Right lobe of liver (tissue), 6 donors: ENCODE measurements at places on chromosomes 4 and X.

- DNase-seq = no peak
Observed at GRCh38 chr4:1855333-1856070, 454 bp downstream of the LETM1 start.

DNA sequence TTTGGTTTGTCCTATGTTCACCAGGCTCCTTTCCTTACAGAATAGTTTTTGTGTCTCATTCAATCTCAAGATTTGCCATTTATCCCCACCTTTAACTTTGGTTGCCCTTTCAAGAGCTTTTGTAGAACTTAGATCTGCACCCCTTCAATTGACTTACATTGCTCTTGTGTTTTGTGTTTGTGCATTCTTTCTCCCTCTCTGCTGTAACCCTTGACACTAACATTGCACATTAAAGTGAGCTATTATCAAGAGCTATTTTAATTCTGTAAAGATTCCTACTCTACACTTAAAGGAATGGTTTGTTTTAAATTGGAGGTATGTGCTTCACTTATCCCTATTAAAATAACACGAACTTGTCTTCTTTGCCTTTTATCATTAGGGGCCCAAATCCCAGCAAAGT, 65.3 kb downstream of the CDS1 start:
- DNase-seq = no peak

- no peak for DNase-seq
Observed at GRCh38 chr4:153189016-153189801, 15.0 kb upstream of the TRIM2 start.

DNA sequence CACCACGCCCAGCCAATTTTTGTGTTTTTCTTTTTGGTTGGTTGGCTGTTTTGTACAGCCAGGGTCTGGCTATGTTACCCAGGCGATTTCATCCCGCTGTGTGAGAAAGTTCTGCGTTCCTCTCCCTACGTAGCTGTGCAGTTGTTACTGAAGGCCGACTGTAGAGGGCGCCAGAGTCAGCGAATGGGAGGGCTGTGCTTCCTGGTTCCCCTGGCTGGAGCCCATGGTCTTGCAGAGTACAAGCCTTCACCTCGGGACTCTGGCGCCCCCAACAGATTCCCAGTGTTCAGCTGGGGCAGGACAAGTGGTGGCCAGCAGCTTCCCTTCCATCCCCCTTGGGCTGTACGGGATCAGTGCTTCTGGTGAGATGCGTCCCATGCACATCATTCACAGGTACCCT, 5.6 kb upstream of the CT45A1 start:
- no peak for DNase-seq

DNA sequence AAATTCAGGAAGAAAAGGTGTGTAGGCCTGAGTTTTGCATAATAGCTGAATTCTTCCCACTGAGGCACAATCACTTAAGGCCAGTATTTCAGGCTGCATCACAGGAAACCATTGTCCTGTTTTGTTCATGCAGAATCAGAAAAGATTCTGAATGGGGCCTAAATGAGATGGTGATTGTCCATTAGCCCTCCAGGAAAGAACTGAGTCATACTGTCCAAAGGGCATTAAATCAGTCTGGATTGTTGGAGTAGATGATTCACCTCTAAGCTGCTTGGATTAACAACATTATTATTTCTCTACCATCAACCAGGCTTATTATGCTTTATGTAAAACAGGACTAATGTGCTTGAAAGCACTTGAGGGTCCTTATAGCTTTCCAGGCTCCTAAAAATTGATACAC, 36.2 kb downstream of the CT47B1 start:
- DNase-seq = no peak

GRCh38 chr4:8514391-8514790, 65.8 kb upstream of the GPR78 start:
- DNase-seq = no peak

- DNase-seq = no peak
Observed at GRCh38 chr4:79250887-79251286, 75.0 kb downstream of the NAA11 start.

DNA sequence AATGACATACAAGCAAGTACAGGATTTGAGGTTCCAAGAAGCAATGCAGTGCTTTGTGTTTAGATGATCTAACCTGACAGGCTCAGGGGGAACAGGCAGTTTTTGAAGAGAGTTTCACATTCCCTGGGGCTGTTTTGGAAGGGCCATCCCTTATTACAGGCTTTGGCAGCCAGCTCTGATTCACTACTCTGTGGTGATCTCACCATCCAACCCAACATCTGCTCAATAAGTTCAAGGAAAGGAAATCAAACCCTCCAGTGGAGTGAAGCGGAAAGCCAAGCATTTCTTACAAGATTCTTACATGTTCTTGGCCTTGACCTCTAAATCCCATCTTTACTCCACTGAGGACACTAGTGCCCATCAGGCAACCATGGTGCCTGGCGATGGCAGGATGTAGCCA, 7.5 kb downstream of the IDS start:
- DNase-seq = no peak

GRCh38 chrX:74461384-74461783, 40.1 kb downstream of the SLC16A2 start:
- no peak for DNase-seq

- DNase-seq = no peak
Observed at GRCh38 chrX:12497832-12498591, 293.2 kb upstream of the PRPS2 start.

DNA sequence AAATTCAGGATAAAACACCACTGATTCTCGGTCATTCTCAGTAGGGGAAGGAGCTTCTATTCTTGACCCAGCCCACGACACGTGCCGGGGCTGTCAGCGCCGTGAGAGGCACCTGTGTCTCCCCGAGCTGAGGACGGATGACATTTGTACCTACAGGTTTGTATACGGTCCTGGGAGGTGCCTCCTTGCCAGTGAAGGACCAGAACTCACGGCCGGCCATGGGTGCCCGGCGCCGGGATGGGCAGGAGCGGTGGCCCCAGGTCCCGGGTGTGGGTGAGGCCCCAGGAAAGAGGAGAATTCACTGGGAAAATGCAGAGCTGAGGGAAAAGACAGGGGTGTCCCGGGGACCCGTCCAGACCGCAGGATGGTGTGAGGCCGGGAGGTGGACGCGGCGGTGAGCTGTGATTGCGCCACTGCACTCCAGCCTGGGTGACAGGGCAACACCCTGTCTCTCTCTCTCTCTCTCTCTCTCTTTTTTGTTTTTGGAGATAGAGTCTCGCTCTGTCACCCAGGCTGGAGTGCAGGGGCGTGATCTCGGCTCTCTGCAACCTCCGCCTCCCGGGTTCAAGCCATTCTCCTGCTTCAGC, 48.9 kb upstream of the PPP2R3B start:
- peak; percentile 35 for DNase-seq

DNA sequence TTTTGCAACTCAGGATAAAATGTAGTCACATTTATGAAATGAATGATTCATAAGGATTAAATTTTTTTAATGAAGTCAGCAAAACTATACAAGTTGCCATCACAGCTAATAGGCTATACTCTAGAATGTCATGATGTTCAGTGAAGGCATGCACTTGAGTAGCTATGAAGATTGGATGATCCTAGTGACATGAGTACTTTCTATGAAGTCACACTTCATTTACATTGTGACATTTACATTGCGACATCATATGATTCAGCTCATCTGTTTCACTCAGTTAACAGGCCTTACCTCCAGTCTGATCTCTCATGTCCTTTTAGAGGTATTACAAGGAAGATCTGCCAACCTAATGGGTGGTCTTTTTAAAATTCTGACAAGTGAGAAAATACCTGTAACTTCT, 82.7 kb upstream of the FGF13 start:
- no peak for DNase-seq

DNA sequence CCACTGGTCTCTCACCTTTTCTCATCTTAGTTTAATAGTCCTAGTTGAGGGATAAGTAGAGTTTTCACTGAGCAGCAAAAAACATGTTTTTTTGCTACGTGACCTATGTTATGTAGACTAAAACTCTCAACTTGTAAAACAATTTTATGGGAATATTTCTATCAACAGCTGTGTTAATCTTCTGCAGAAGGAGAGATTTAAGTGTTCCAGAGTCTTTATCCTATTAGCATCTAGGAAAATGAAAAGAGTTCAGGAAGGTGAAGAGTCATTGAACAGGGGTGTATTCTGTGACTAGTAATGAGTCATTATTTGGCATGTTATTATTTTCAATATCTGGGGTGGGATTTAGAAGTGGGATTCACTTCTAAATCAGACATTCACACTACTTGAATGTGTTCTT, 41.9 kb downstream of the RRAGB start:
- DNase-seq = no peak

DNA sequence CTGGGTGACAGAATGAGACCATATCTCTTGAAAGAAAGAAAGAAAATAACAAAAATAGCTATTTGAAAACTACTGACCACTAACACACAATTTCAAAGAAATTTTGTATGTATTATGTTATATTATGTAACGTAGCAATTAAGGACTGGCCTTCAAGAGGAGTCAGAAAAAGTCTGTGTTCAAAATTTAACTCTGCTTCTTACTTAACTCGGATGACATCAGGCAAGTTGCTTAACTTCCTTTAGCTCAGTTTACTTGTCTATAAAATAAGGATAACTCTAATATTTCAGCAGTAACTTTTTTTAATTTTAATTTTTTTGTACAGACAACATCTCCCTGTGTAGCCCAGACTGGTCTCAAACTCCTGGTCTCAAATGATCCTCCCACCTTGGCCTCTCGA, 14.6 kb upstream of the PRSS12 start:
- DNase-seq = no peak

DNA sequence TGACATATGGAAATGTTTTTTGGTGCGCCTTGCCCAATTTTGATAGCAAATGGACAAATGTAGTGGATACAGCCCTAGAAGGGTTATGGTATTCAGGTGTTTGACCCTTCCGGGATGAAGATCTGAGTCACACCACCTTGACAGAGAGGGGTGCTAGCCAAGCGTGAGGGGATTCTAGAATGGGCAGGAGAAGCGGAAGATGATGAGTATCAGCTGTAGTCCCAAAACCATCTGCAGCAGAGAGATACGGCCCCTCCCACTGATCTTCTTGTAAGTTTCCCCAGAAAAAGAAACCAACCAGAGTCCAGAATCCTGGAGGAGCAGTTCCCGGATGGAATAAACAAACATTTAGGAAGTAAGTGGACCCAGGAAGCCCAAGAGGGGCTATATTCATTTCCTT, 18.1 kb downstream of the DCHS2 start:
- DNase-seq = no peak

GRCh38 chr4:82739287-82740190, 59.1 kb downstream of the SCD5 start:
- DNase-seq = peak; percentile 83

DNA sequence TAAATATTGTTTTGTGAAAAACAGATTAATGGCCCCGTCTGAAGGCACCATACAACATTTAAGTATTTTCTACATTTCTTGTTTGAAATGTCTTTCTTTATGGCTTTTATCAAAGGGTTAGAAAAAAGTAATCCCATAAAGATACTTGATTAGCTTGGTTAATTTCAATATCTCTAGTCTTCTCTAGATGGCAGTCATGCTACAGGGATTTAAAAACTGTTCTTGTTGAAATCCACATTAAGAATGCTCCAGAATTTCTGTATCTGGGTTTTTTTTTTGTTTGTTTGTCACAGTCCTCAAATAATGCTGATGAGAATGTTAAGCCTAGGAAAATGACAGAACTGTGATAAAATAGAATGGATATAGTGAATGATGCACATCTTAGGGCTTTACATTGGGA, 109.0 kb upstream of the AADAT start:
- DNase-seq = no peak

DNA sequence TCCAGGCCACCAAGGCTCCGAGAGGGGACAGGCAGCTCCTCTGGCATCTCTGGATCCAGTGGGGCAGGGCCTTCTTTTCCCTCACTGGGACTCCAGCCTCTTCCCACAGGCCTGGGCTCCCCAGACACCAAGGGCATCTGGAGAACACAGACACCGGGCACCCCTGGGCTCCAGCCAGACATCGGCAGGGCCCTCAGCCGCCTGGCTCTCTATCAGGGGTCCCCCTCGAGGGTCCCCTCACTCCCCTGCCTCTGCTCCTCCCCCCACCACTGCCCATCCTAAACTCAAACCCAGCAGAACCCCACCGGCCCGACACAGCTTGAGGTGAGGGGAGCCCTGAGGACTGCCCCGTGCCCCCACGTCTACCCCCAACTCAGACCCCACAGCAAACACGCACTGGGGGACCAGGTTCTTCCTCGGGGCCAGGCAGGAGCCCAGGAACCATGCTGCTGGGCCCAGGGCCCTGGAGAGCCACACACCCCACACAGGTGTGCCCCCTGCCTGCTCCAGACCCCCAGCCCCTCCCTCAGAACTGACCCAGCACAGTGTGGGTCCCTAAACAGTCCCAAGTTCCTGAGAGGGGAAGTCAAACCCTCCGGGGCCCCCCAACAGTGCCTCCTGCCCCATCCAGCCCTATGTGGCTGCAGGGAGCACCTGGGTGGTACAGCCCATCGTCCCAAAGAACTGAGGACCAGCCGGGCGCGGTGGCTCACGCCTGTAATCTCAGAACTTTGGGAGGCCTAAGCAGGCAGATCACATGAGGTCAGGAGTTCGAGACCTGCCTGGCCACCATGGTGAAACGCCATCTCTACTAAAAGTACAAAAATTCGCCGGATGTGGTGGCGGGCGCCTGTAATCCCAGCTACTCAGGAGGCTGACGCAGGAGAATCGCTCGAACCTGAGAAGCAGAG, 86.8 kb downstream of the FAM53A start:
- peak; percentile 13 for DNase-seq

GRCh38 chr4:163042306-163042705, 124.4 kb downstream of the NAF1 start:
- DNase-seq = no peak

DNA sequence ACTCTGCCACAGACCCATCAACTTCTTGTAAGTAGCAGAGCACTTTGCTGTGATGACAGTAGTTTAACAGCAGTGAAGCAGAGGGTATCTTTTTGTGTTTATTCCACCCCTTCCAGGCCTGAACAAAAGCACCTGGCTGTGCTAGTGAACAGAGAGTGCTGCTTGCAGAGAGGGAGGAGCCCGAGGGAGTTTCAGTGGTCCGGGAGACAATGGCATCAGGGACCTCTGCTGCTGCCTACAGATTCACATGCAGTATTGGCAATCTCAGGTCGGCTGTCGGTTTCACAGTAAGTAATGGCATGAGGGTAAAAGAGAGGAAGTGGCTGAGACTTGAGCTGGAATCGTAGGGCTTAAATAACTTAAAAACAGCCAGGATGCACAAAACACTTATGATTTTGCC, 755.8 kb downstream of the RPA4 start:
- no peak for DNase-seq

DNA sequence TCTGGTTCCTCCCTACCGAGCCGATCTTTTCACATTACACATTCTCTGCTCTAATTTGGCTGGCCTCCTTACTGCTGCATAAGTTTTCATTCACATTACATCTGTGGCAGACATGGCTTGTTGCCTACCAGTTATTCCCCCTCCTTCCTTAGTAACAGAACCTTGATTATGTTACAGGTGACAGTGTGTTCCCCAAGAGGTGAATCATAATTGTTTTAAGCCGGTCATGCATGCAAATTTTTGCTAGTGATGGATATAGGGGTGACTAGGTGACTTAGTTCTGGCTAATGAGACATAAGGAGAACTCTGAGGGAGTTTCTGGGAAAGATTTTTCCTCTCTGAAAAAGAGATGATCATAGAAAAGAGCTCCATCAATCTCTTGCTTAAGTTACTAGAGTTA, 8.4 kb upstream of the LAMP2 start:
- DNase-seq = no peak

GRCh38 chr4:122666527-122667245, 45.8 kb upstream of the IL21 start:
- no peak for DNase-seq
